ENCODE measurements at places on chromosomes 6 and 20.

DNA sequence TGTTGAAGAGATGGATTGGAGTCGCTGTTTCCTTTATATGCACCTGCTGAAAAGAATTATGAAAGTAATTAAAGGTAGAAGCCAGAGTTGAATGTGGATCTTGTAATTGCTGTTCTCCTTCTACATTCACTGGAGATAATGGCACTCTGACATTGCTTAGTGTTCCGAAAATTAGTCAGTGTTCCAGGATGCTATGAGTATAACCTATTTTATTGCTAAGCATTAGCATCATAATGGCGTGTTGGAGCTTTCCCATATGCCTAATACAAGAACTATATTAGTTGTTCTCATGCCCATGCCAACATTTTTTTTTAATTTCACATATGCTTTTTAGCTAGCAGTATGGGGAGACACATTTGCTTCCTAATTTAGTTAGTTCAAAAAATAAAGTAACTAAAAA lies 236.4 kb downstream of the ARHGAP18 start:
- peak; percentile 4 for DNase-seq

- no peak for DNase-seq
These were observed 572.8 kb upstream of the BTBD3 start for GRCh38 chr20:11344939-11345338.

DNA sequence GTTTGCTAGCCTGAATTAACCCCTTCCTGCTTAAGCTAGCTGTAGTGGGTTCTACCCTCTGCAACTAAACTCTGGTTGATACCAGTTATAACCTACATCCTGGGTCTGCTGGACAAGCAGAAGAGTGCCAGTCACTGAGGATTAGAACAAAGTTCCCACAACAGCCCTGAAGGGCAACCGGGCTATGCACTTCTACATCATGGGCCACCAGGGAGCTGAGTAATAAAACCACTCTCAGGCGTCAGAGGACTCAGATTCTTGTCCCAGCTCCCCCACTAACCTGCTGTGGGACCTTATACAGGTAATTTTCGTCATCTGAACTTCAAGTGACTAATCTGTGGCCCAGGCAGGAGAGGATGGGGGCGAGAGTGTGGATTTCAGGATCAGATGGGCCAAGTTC lies 56.8 kb downstream of the EYA2 start:
- no peak for DNase-seq

- DNase-seq = no peak
These were observed 151.2 kb upstream of the PTPN1 start for GRCh38 chr20:50358971-50359370.

GRCh38 chr20:46158476-46158987 lies 40.4 kb downstream of the CD40 start:
- no peak for DNase-seq

- DNase-seq = no peak
These were observed 149.4 kb upstream of the MLIP start for GRCh38 chr6:53961679-53962370.

DNA sequence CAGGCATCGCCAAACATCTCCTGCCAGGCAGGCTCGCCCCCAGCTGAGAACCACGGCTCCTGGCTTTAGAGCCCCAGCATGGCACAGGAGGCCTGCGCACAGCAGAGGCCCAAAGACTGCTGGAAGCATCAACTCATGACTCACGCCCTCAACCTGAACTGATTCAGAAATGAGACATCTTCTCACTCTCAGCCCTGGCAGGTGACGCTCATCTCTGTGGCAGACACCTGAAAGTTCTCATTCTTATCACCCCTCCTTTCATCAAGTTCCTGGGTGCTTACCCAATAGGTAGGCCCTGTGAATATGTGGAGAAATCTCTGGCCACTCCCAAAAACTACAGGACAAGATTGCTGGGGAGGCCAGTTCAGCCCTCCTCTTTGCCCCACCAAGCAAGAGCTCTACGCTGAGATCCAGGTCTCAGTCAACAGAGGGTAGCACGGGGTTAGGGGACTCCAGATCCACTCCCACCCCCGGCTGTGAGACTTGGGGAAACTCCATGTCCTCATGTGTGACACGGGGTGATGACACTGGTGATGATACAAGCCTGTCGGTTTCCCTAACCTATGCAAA lies 11.3 kb downstream of the NFATC2 start:
- DNase-seq = no peak

GRCh38 chr20:4488407-4489339 lies 233.0 kb upstream of the PRND start:
- no peak for DNase-seq

DNA sequence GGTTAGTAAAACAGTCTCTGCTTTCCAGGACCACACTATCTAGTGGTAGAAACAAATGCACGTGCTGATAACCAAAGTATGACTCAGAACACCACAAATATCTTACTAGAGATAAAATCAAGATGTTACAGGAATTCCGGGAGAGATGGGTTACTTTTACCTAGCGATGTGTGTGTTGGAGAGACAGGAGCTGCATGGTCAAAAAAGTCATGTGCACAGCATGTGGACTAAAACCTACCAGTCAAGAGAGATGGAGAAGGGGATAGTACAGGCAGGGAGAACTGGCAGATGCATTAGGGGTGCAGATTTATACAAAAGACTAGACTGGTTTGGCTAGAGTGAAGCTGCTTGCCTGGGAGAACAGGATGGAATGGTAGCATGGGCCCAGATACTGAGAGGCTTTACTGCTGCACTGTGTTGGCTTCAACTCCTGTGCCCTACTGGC lies 75.3 kb upstream of the MRAP2 start:
- no peak for DNase-seq

GRCh38 chr20:1687053-1687452 lies 29.5 kb upstream of the SIRPG start:
- DNase-seq = no peak

Data from NCI-H1436 treated with DMSO at 0.1 percent for 48 hours (cell line).